ENCODE measurements at places on chromosomes 2 and 18. TPM values are rescaled to one million over a fixed set of nuclear protein-coding genes. Genes with fewer than 3 reads are reported as not detected.
A peak's percentile ranks its signal among the peaks of the same experiment; 100 is the strongest.

GRCh38 chr18:46680784-46681695 is 24.0 kb upstream of the LOXHD1 start:
- no peaks in the 10 kb centered on the region for H3K27me3 ChIP-seq
- H3K4me3 ChIP-seq = no peak overlapping the region
- DNase-seq = no peak
- no peaks in the 10 kb centered on the region for H3K4me1 ChIP-seq
- no peaks in the 10 kb centered on the region for H3K36me3 ChIP-seq
- no peak overlapping the region for H3K27ac ChIP-seq

GKN1 gene
- total RNA-seq = not detected

GRCh38 chr2:206031950-206032567 is 53.9 kb downstream of the INO80D start:
- H3K4me3 ChIP-seq = no peak overlapping the region
- no peaks in the 10 kb centered on the region for H3K4me1 ChIP-seq
- peaks cover 7% of the 10 kb centered on the region for H3K36me3 ChIP-seq
- no peak for DNase-seq

GRCh38 chr2:34098256-34098655 is 499.2 kb upstream of the FAM98A start:
- H3K36me3 ChIP-seq = no peaks in the 10 kb centered on the region
- DNase-seq = no peak
- H3K4me1 ChIP-seq = no peaks in the 10 kb centered on the region
- no peak overlapping the region for H3K27ac ChIP-seq
- H3K4me3 ChIP-seq = no peak overlapping the region

DNA sequence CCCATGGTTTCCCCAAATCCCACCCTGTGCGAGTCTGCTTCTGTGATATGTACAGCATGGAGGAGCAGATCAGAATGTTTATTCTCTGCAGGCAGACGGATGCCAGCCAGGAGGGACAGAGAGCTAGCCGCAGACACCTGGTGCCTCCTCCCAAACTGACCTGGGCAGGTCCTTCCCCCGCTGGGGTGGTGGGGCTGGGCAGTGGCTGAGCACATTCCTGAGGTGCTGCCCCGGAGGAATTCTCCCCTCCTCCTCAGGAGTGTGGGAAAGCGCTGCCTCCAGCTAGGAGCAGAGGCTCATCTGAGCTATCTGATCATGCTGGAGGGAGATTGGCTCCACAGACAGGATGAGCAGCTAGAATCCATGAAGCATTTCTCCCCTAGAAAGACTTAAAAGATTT is 21.7 kb downstream of the C2orf92 start:
- H3K4me3 ChIP-seq = no peak overlapping the region
- H3K27me3 ChIP-seq = no peaks in the 10 kb centered on the region
- no peaks in the 10 kb centered on the region for H3K36me3 ChIP-seq

GRCh38 chr18:11689669-11690565 is 853 bp downstream of the GNAL start:
- no peaks in the 10 kb centered on the region for H3K36me3 ChIP-seq
- H3K27ac ChIP-seq = peak overlapping the region; percentile 91
- peak overlapping the region; percentile 68 for H3K4me3 ChIP-seq
- H3K27me3 ChIP-seq = no peaks in the 10 kb centered on the region
- no peak for DNase-seq

RAB10 gene
- 82.6 TPM for total RNA-seq

GRCh38 chr2:237858294-237859081 is 935 bp upstream of the RAMP1 start:
- no peaks in the 10 kb centered on the region for H3K4me1 ChIP-seq
- no peaks in the 10 kb centered on the region for H3K36me3 ChIP-seq
- H3K4me3 ChIP-seq = no peak overlapping the region
- no peak overlapping the region for H3K27ac ChIP-seq
- DNase-seq = no peak
- H3K27me3 ChIP-seq = peaks cover 15% of the 10 kb centered on the region

VWC2L gene
- not detected for total RNA-seq

Data from breast epithelium (tissue), 4 donors.